ENCODE measurements at places on chromosomes 11 and 22. TPM values are rescaled to one million over a fixed set of nuclear protein-coding genes. Genes with fewer than 3 reads are reported as not detected.
A peak's percentile ranks its signal among the peaks of the same experiment; 100 is the strongest.

The GUCY1A2 gene
- 4.0 TPM for total RNA-seq

DNA sequence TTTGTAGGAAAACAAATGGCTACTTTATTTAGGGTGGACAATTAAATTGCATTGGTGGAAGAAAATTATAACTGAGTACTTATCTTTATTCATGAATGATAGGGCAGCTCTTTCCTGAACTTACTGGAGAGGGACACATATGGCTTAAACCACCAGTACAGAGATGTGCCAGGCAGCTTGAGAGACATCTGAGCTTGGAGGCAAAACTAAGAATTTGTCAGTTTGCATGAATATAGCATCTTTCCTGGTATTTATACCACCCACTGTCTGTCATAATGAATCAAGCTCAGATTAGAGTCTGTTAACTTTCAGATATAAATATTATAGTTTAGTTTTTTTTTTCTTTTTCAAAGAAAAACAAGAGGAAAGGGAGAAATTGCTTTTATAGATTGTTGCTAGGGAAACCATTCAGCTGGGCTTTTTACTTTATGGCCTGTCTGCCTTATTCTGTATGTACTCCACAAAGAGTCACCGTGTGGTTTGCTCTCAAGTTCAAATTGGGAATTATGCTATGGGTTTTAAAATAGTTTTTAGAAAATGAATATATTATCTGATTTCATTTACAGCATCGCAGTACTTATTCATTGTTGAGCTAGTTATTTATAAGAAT lies 477.0 kb upstream of the CHORDC1 start:
- no peak for DNase-seq

GRCh38 chr11:46686886-46687795 lies 13.3 kb downstream of the ARHGAP1 start:
- no peak for DNase-seq

DNA sequence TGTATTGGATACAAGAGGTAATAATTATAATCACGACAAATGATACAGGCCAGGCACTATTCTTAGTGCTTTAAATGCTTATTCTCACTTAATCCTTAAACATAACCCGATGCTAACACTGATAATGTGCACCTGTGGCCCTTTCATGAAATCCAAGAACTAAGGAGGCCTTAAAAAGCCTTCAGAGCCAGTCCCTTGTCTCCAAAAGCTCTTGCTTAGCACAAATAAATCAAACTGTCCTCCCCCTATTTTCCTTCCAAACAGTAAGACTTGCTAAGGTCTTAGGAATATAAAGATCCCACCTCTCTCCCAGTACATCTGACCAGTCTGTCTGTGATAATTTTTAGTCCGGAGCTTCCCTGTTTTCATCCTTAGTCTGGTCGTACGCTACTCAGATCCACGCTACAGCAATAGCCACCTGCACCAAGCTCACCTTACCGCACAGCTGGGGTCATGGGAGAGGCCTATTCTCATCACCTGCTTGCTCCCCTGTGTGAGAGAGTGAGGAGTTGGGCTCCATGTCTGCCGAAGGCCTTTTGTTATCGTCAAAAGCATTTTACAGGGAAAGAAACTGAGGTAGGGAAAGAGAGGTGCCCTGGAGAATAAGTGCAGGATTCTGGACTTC lies 16.9 kb downstream of the FXYD6 start:
- no peak for DNase-seq

DNA sequence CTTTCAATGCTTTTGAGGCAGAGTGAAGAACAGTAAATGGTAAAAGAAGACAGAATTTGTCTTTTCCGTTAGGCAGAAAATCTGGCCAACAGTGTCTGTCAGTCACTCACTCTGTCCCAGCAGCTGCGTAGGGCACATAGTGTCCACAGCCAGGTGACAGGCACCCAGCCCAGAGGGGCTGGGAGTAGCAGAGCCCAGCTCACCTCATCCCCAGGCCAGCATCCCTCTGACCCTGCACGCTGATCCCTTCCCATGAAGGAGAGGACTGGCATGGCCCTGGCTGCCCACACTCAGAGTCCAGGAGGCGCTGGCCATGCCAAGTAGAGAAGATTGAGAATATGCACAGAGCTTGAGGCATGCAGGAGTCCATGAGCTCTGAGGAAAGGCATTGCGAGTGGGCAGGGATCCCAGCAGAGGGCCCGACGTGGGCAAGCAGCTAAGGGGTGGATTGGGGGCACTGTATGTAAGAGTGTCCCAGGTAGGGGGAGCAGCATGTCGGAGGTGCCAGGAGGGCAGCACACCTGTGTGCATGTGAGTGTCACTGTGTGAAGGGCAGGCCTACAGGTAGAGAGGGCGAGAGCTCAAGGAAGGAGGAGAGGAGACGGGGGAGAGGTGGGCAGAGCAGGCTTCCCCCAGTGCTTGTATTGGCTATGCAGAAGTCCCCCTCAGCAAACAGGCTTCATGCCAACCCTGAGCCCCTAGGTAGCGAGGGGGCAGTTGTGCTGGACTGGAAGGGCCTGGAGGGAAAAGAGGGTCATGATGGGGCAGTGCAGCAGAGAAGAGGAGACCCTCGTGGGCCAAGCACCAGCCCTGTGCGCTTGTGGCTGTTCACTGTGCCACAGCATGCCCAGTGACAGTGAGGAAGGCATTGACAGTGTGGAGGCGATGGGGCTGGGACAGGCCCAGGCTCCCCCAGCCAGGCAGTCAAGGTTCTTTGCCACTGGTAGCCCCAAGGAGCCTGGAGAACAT lies 133.8 kb downstream of the OSBP2 start:
- no peak for DNase-seq

- no peak for DNase-seq
Measured at GRCh38 chr11:73958521-73959141, 7.8 kb downstream of the DNAJB13 start.

DNA sequence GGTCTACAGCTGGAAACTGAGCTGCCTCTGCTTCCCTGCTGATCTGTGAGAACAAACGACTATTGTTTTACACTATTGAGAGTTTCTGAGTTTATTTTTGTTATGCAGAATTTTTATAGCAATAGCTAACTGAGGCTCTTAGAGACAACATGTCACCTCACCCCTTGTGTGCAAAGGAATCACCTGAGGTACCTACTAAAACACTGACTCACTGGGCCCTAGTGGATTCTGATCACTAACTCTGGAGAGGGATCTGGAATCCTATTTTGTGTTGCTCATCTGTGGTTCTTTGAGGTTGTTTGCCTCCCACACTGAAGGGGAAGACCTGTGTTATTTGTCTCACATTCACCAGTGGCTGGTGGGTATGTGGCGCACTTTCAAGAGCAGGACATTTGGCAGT lies 13.4 kb upstream of the B3GAT1 start:
- DNase-seq: no peak

- DNase-seq: no peak
Measured at GRCh38 chr22:20995329-20996030, 6.4 kb downstream of the THAP7 start.

GRCh38 chr22:30649430-30650007 lies 13.9 kb downstream of the SLC35E4 start:
- DNase-seq: no peak

- no peak for DNase-seq
Measured at GRCh38 chr22:38028344-38029130, 28.7 kb upstream of the PICK1 start.

- DNase-seq: no peak
Measured at GRCh38 chr11:14360976-14361375, 2.0 kb upstream of the RRAS2 start.

DNA sequence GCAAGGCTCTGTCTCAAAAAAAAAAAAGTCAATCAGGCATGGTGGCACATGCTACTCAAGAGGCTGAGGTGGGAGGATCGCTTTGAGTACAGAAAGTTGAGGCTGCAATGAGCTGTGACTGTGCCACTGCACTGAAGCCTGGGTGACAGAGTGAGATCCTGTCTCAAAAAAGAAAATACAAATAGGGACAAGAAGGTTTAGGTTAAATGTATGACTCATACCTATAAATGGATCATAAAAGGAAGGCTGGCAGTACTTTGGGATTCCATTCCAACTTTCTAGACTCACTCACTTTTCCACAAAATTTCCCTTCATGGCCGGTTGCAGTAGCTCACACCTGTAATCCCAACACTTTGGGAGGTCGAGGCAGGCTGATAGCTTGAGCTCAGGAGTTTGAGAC lies 25.6 kb upstream of the OSBP start:
- DNase-seq: no peak

DNA sequence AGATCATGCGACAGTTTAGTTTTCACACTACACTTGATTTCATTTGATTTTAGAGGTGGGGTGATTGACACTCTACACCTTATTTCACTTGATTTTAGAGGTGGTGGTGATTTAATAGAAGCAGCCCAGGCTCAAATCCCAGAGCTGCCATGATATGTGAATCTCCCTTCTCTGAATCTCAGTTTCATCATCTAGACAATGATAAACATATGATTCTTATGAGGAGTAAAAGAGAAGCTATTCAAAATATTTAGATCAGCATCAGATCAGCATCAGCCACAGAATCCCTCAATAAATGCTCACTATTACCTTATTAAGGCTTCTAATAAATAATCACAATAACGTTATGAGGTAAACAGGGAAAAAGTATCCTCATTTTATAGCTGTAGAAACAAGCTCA lies 98.8 kb downstream of the MSANTD4 start:
- DNase-seq: no peak

The CASTOR1 gene
- total RNA-seq: 6.2 TPM

GRCh38 chr11:100356035-100356434 lies 331.1 kb upstream of the ARHGAP42 start:
- no peak for DNase-seq

DNA sequence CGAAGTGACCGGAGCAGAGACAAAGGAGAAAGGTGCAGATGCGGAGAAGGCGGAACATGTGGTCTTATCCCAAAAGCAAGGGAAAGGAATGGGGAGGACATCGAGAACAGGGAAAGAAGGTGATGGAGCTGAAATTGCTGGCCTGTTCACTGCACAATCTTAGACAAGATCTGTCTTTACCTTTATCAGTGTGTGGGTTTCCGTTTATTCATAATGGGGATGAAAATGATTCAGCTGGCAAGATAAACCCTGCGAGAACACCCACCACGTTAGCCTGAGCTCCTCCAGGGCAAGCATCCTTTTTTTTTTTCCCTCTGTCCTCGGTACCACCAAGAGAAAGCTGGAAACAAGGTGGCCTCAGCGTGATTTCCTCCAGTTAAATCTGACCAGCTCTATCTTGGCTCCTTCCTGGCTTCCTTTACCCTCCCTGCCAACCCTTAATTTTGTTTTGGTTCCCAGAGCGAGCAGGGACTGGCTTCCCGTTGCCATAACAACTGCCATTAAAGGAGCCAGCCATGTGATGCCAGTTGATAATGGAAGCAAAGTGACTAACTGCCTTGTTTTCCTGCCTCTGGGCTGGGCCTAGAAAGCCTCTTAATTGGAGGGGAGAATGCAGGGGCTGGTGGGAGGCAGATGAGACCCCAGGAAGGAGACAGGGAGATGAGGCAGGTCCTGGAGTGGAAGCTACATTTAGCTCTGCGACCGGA lies 4.2 kb downstream of the SGSM1 start:
- DNase-seq: no peak

DNA sequence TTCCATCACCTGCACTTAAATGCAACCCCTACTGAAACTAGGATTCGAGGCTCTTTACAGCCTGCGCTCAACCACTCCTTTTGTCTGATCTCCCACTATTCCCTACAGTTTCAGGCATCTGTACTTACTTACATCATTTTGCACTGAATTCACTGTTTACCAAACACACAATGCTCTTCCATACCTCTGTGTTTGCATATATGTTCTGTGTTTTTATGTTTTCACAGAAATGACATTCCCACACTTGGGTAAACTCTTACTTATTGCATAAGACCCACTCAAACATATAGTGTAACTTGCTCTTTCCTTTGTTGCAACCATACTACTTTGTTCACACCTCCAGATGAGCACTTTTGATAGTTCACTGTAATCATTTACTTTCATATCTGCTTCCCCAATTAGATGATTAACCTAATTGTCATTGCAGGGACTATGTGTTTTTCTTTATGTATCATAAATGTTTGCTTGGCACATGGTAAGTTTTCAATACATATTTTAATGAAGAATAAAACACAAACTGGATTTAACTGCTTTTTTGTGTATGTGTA lies 54.6 kb downstream of the ZBTB44 start:
- no peak for DNase-seq

- peak; percentile 3 for DNase-seq
Measured at GRCh38 chr11:7353100-7353499, 101.4 kb downstream of the SYT9 start.

DNA sequence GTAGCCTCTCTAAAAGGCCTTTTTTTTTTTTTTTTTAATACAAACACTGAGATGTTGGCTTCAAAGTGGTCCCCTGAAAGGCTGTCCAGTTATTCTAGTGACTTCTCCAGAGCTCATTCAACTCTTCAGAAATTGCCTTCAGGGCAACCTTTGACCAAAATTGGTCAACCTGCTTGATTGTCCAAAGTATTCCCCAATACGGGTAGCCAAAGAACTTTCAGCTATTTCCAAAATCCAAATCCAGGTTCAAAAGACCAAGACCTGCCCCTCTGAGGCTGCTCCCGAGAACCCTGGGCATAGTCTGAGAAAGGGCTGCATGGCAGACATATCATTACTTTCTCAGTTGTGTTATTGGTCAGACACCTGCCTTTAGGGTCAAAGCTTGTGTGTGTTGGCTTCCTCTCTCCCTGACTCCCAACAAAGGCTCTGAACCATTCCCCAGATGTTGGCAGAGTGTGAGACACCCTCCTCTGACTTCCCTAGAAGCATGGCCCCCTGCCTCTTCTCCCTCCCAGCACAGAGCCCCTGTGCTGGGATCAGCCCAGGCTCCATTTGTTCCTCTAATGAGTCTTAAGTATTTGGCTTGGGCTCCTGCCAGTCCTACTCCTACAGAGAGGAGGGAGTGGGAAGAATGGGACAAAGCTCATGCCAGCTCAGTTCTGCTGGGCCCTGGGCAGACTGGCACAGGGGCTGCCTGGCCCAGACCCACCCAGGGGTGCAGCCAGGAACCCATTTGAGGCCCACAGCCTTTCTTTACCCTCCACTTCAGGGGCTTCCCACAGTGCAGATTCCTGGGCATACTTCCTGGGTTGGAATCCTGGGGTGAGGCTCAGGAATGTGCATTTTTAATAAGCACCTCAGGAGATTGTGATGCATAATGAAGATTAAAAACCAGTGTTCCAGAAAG lies 30.3 kb downstream of the TNKS1BP1 start:
- no peak for DNase-seq

DNA sequence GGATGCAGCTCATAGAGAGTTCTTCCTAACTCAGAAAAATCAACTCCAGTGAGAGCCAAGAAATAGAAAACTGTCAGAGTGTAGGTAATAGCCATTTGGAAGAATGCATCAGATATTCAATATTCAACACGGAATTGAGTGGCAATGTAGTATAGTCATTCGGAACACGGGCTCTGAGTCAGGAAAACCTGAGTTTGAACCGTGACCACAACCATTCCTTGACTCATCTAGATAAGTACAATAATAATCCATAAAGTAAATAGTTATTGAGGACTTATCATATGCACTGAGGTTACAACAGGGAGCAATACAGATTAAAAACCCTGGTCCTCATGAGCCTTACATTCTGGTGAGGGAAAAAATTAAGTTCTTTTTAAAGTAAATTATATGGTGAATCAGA lies 62.6 kb upstream of the PHF21A start:
- no peak for DNase-seq

The HMOX1 gene
- total RNA-seq: 2.2 TPM
